ENCODE measurements at places on chromosomes 4 and X.
A peak's percentile ranks its signal among the peaks of the same experiment; 100 is the strongest.

- no peaks in the 10 kb centered on the region for H3K27me3 ChIP-seq
- no peak overlapping the region for H3K4me3 ChIP-seq
Observed at GRCh38 chrX:40055495-40055894, 42.3 kb downstream of the BCOR start.

GRCh38 chrX:55489314-55490009, at the start of gene USP51:
Gene USP51, minus strand, starts transcription at chrX:55489848. Its CDS starts 909 bp downstream, at chrX:55488939.
- H3K27ac ChIP-seq: peak within 1 kb of the TSS; percentile 89
- H3K4me3 ChIP-seq: peak within 1 kb of the TSS; percentile 69
- H3K4me1 ChIP-seq: peaks cover 14% of the 10 kb centered on the region
- H3K36me3 ChIP-seq: no peaks in the 10 kb centered on the region
- DNase-seq: peak; percentile 67

- no peak overlapping the region for H3K4me3 ChIP-seq
- DNase-seq: no peak
Observed at GRCh38 chrX:9539605-9540387, 74.9 kb downstream of the TBL1X start.

DNA sequence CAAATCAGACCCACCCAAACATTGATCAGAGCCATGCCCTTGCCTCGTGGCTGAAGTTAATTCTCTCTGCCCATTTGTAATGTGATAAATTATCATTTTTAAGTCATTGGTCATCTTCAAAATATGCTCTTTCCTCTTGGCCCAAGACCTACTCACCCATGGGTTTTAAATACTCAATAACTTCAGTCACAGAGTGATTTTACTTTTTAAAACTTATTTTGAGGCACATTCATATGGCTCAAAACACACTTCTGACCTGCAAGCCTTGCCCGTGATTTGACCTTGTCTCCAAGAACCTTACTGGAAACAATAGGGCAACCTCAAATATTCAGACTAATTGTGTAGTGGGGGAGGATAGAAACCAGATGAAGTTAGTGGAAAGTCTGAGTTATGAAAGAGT, 176.2 kb upstream of the LNX1 start:
- H3K4me3 ChIP-seq: no peak overlapping the region
- H3K4me1 ChIP-seq: no peaks in the 10 kb centered on the region
- no peak for DNase-seq
- no peak overlapping the region for H3K27ac ChIP-seq
- H3K27me3 ChIP-seq: no peaks in the 10 kb centered on the region
- no peaks in the 10 kb centered on the region for H3K36me3 ChIP-seq

GRCh38 chr4:62407534-62407933, 1207.4 kb downstream of the ADGRL3 start:
- H3K36me3 ChIP-seq: no peaks in the 10 kb centered on the region
- no peak overlapping the region for H3K4me3 ChIP-seq
- H3K27ac ChIP-seq: no peak overlapping the region
- no peaks in the 10 kb centered on the region for H3K4me1 ChIP-seq

- no peak for DNase-seq
- H3K27me3 ChIP-seq: peaks cover 41% of the 10 kb centered on the region
Observed at GRCh38 chr4:6153874-6154273, 46.5 kb downstream of the JAKMIP1 start.

DNA sequence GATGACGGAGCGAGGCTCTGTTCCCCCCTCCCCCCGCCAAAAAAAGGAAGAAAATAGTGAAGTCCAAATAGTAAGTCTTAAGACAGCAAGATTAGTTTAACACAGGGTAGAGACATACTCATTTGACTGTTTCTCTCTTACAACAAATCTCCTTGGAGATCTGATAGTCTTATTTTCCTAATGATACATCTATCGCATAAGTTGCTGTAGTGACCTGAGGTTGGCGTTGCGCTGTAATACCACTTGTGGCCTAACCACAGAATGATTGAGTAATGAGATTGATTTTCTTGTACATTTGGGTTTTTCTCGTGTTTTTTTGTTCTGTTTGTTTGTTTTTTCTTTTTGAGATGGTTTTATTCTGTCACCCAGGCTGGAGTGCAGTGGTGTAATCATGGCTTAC, 27.2 kb downstream of the OCIAD1 start:
- no peak overlapping the region for H3K27ac ChIP-seq
- H3K4me3 ChIP-seq: no peak overlapping the region
- no peak for DNase-seq
- peaks cover 34% of the 10 kb centered on the region for H3K36me3 ChIP-seq
- H3K27me3 ChIP-seq: no peaks in the 10 kb centered on the region

- H3K4me1 ChIP-seq: no peaks in the 10 kb centered on the region
- no peaks in the 10 kb centered on the region for H3K36me3 ChIP-seq
- H3K27me3 ChIP-seq: no peaks in the 10 kb centered on the region
- DNase-seq: no peak
- H3K4me3 ChIP-seq: no peak overlapping the region
Observed at GRCh38 chr4:175767150-175767549, 44.9 kb downstream of the GPM6A start.

DNA sequence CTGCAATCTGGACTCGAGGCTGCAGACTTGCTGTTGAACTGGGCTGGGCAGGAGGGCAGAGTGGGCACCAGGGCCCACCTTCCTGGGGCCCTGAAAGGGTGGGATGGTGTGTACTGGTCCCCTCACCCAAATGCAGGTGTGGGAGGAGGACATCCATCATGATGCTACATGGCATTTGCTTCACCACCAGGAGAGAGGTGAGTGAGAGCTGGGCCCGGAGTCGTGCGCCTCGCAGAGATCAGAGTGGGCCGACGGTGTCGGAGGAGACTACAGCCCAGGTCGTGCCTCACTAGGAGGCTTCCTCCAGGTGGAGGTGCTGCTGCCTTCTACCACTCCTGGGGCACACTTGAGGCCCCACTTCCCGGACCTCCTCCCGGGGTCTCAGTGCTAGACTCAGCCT, 50.3 kb downstream of the SCML1 start:
- no peaks in the 10 kb centered on the region for H3K36me3 ChIP-seq
- no peak overlapping the region for H3K4me3 ChIP-seq
- no peak for DNase-seq
- H3K27me3 ChIP-seq: no peaks in the 10 kb centered on the region
- H3K4me1 ChIP-seq: no peaks in the 10 kb centered on the region

DNA sequence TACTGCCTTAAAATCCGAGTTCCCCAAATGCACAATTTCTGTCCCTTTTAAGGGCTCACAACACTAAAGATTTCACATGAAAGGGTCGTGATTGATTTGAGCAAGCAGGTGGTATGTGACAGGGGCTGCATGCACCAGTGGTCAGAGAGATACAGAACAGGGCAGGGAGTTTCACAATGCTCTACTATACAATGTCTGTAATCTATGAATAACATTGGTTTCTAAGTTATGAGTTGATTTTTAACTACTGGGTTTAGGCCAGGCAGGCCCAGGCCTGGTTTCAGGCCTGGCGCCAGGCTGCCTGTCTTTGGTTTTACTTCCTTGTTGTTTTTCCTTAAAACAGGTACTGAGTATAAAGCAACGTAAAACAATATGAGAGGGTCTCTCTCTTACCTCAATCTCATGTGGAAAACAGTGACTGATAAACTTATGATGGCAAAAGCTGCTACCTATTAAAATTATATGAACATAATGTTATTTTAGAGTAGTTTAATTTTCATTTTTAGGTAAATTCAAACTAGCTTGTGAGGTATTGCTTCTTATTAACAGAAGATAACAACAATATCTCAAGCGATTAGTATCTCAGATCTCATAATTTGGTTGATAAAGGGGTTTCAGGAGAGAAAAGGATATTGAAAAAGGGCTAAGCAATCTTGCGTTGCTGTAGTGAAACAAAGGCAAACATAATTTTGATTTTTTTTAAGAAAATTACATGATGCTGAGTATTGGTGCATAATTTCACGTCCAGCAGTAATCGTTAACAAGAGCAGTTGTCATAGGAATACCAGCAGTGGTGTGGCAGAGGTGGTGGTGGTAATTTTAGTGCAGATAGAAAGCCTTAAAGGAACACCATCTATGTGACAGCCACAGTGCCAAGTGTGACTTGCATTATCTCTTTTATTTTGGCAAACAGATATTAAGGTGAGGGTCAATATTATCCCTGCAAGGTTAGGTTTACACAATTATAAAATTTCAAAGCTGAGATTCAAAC, 944.4 kb upstream of the GRID2 start:
- no peaks in the 10 kb centered on the region for H3K36me3 ChIP-seq
- no peak for DNase-seq
- no peaks in the 10 kb centered on the region for H3K27me3 ChIP-seq
- no peaks in the 10 kb centered on the region for H3K4me1 ChIP-seq

DNA sequence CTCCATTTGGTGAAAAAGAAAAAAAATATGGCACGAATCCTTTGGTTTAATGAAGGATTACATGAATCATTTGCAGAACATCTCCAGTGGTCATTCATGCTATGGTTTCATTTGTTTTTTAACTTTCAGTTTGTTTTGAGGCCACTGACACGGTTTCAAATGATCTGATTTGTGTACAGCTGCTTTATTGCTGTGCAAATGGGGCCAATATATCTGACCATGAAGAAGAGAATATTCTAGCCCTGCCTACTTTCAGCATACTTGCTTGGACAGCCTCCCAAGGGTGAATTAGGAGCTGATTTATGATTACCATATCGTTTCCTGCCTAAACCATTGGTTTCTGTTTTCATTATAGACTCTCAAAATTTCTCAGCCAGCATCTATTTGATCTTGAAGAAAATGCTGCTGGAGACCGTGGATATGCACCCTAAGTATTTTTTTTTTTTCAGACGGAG, 30.7 kb downstream of the SPARCL1 start:
- peaks cover 24% of the 10 kb centered on the region for H3K4me1 ChIP-seq
- peak overlapping the region; percentile 72 for H3K27ac ChIP-seq
- no peaks in the 10 kb centered on the region for H3K27me3 ChIP-seq
- H3K4me3 ChIP-seq: peak overlapping the region; percentile 8
- no peaks in the 10 kb centered on the region for H3K36me3 ChIP-seq

DNA sequence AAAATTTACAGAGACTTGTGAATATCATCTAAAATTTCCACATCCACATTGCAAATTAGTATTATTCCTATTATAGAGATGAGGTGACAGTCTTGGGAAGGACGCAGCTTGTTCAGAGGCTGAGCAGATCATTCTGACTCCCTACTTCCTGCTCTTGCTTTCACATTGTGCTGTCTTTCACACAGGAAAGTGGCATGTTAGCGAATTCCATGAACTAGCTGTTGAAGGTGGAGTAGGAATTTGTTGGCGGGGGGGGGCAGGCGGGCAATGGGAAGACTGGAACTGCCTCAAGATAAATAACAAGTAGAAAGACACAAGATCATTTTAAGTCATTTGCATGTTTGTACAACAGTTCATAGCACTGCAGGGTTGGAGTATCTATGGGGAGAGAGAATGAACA, 2.3 kb downstream of the PF4V1 start:
- H3K27ac ChIP-seq: no peak overlapping the region
- peaks cover 6% of the 10 kb centered on the region for H3K27me3 ChIP-seq
- peaks cover 8% of the 10 kb centered on the region for H3K4me1 ChIP-seq
- no peak overlapping the region for H3K4me3 ChIP-seq

- no peaks in the 10 kb centered on the region for H3K4me1 ChIP-seq
- no peak for DNase-seq
- no peaks in the 10 kb centered on the region for H3K27me3 ChIP-seq
- H3K36me3 ChIP-seq: no peaks in the 10 kb centered on the region
- no peak overlapping the region for H3K4me3 ChIP-seq
Observed at GRCh38 chr4:52358883-52359321, 300.2 kb downstream of the USP46 start.

- no peak overlapping the region for H3K27ac ChIP-seq
- H3K4me3 ChIP-seq: no peak overlapping the region
- H3K4me1 ChIP-seq: no peaks in the 10 kb centered on the region
Observed at GRCh38 chr4:51833236-51833635, 9.7 kb upstream of the DCUN1D4 start.

GRCh38 chrX:143296521-143296920, 220.8 kb downstream of the SPANXN3 start:
- H3K27me3 ChIP-seq: no peaks in the 10 kb centered on the region
- H3K4me1 ChIP-seq: no peaks in the 10 kb centered on the region
- no peak overlapping the region for H3K27ac ChIP-seq
- no peak overlapping the region for H3K4me3 ChIP-seq

DNA sequence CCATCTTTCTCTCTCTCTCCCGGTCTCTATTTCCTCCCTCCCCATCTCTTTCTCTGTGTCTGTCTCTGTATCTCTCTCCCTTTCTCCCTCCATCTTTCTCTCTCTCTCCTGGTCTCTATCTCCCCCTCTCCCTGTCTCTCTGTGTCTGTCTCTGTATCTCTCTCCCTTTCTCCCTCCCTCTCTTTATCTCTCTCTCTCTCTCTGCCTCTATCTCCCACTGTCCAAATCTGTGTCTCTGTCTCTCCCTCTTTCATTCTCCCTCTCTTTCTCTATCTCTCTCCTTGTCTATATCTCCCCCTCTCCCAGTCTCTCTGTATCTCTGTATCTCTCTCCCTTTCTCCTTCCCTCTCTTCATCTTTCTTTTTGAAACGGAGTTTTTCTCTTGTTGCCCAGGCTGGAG, 23.6 kb downstream of the IL3RA start:
- no peaks in the 10 kb centered on the region for H3K4me1 ChIP-seq
- peaks cover 43% of the 10 kb centered on the region for H3K36me3 ChIP-seq
- no peak for DNase-seq
- H3K27ac ChIP-seq: no peak overlapping the region

GRCh38 chr4:115272185-115272584, 158.8 kb upstream of the NDST4 start:
- no peak for DNase-seq
- no peak overlapping the region for H3K4me3 ChIP-seq
- H3K27ac ChIP-seq: no peak overlapping the region
- H3K36me3 ChIP-seq: no peaks in the 10 kb centered on the region
- H3K4me1 ChIP-seq: no peaks in the 10 kb centered on the region
- H3K27me3 ChIP-seq: no peaks in the 10 kb centered on the region

- peaks cover 20% of the 10 kb centered on the region for H3K36me3 ChIP-seq
- no peaks in the 10 kb centered on the region for H3K4me1 ChIP-seq
- no peak overlapping the region for H3K4me3 ChIP-seq
- DNase-seq: no peak
Observed at GRCh38 chr4:169124661-169125060, 114.6 kb upstream of the CBR4 start.

Data from suprapubic skin (tissue), 4 donors.